ENCODE measurements at places on chromosomes 5 and 9.

GRCh38 chr5:136164226-136164625 lies 28.7 kb downstream of the SMIM32 start:
- no peak overlapping the region for H3K27ac ChIP-seq
- H3K27me3 ChIP-seq: no peaks in the 10 kb centered on the region
- H3K4me3 ChIP-seq: no peak overlapping the region

DNA sequence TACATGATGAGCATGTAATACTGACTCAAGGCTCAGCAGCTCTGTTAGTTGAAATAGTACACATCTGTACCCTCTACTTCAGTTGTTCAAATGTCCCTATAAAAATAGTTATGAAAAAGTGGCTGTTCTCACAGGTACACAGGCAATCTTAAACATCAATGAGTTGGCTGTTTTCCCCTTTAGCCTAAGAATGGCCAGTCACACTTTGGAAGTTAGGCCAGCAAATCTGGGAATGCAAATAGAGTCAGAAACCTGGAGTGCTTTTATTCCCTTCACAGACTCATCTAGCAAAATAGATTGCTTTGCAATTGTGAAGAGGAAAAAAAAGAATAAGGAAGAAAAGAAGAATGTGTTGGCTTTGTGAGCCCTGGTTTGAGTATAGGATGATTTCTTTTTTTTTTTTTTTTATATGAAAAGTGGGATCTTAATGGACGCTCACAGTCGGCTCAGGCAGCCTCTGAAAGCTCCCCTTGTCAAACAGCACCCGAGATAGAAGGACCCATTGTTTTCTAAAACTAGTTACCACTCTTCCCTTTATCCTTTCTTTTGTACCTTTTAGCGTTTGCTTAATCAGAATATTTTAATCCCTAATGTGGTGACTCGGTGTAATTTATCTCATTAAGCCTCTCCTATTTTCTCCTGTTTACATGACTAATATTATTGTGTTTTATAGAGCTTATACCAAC lies 27.9 kb upstream of the TLE1 start:
- no peaks in the 10 kb centered on the region for H3K36me3 ChIP-seq
- H3K27ac ChIP-seq: no peak overlapping the region
- no peaks in the 10 kb centered on the region for H3K27me3 ChIP-seq
- no peak for DNase-seq
- H3K4me1 ChIP-seq: no peaks in the 10 kb centered on the region
- no peak overlapping the region for H3K4me3 ChIP-seq

DNA sequence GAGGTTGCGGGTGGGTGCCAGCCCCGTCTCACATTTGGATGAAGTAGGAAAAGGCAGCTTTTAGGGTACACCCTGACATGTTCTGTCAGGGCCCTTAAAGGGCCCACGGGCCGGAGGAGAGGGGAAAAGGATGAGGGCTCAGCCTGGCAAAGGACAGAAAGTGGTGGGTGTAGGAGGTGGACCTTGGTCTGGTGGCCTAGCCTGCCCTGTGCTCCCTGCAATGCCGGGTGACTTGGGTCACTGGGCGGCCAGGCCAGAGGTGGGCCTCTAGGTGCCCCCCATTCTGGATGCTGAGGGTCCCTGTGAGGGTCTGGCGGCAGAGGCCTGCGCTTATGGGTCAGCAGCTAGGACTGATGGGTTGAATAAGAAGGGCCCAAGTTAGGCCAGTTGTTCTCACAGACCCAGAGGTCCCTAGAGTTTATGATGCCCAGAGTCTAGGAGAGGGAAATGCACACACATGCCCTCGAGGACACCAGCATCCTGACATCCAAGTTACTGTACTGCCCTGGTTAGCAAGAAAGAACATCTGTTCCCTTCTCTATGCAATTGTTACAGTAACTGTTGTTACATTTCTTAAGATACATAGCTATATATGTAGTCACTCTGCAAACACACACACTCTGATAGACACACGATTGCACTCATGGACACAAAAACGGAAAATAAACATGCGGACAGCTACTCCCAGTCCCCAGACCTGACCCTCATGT lies 12.5 kb downstream of the TRIM7 start:
- H3K4me1 ChIP-seq: peaks cover 8% of the 10 kb centered on the region
- H3K4me3 ChIP-seq: peak overlapping the region; percentile 98
- H3K36me3 ChIP-seq: no peaks in the 10 kb centered on the region
- no peak for DNase-seq
- no peak overlapping the region for H3K27ac ChIP-seq

DNA sequence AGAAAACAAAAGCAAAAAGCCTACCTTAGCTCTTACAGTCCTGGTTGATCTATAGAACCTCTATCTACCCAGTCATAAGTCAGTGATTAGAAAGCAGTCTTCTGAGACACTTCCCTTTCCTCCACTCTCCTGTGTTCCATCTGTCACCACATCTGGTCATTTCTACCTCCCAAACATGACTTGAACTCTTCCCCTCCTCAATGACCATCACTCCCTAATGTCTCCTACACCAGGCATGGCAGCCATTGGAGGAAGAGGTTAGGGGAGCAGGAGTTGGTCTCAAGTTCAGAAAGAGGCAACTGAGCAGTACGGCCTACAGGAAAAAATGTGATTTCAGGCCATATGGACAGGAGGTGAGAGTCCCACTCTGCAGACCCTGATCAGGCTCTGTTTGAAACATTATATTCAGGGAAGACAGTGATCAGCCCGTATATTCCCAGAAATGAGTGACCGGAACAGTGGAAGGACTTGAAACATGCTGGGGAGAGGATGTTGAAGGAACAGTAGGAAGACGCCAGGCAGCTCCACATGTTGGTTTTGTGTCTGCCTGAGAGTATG lies 12.0 kb downstream of the ABLIM3 start:
- H3K4me3 ChIP-seq: no peak overlapping the region
- H3K27ac ChIP-seq: peak overlapping the region; percentile 39
- no peak for DNase-seq

- H3K4me3 ChIP-seq: no peak overlapping the region
- no peak overlapping the region for H3K27ac ChIP-seq
- H3K4me1 ChIP-seq: no peaks in the 10 kb centered on the region
- no peak for DNase-seq
- H3K27me3 ChIP-seq: no peaks in the 10 kb centered on the region
- H3K36me3 ChIP-seq: no peaks in the 10 kb centered on the region
Measured at GRCh38 chr5:176721509-176721908, 74.2 kb downstream of the TSPAN17 start.

Data from kidney (tissue), 22 donors.